T-helper 1 cell (primary cell): ENCODE measurements at places on chromosomes 13 and 19.

DNA sequence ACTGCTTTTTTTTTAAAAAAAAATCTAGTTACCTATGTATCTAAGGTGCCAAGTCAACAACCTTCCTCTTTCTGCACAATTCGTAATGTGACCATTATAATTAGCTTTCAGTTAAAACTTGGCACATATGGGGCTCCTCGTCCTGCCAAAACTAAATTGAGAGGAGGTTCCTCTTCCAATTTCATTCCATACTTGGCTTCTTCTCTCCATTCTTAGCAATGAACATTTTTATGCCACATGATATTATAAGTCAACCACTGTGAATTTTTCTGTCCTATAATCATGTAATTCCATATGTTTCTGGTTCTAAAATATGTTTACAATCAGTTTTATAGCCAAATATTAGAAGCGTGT is 177.0 kb downstream of the DCLK1 start:
- DNase-seq = no peak

DNA sequence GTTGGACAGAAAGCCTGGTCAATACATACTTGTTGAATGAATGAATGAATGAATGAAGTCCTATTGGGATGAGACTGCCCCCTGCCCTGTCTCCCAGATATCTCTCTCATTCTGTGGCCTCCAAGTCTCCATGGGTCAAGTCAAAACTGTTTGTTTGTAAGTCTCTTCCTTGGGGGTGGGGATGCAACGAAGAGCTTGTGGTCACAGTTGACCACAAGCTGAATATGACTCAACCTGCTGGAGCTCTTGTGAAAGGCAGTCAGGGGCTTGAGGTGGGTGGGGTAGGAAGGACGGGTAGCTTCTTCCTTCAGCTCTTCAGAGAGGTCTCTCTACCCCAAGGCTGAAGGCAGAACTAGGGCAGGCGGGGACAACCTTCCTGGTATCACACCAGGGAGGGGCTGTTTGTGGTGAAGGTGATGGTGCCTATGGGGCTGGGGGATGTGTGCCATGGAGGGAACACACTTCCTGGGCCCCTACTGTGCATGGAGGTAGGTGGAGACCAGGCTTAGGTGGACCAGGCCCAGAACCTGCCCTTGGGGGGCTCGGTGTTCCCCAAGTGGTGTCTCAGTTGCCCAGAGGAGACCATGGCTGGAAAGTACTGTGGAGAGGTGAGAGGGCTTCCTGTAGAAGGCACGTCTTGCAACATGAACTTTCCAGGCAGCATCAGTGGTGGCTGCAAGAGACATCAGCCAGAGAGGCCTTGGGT is 8.0 kb downstream of the MYO1F start:
- DNase-seq = peak; percentile 16

DNA sequence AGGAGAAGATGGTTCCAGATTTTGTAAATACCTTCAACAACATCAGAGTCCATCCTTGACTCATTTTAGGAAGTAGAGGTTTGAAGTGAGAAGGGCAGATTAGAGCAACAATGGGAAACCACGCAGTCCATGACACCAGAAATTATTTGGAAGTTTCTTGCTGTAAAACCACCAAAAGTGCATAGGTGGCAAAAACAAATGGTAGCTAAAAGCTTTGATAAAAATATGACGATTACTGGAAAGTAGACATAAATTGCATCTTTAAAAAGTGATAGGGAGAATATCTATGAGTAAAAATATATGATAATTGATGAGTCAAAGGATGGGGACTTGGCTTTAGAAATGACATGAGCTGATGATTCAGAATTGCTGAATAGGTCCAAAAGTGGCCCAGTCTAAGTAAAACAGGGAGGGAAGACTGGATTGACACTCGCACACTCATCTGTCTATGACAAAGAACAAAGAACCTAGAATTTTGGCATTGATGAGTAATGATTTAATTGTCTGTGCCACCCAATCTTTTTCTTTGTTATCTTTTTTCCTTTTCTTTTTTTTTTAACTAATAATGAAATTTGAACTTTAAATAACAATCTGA is 472.2 kb downstream of the MYO16 start:
- DNase-seq = no peak

DNA sequence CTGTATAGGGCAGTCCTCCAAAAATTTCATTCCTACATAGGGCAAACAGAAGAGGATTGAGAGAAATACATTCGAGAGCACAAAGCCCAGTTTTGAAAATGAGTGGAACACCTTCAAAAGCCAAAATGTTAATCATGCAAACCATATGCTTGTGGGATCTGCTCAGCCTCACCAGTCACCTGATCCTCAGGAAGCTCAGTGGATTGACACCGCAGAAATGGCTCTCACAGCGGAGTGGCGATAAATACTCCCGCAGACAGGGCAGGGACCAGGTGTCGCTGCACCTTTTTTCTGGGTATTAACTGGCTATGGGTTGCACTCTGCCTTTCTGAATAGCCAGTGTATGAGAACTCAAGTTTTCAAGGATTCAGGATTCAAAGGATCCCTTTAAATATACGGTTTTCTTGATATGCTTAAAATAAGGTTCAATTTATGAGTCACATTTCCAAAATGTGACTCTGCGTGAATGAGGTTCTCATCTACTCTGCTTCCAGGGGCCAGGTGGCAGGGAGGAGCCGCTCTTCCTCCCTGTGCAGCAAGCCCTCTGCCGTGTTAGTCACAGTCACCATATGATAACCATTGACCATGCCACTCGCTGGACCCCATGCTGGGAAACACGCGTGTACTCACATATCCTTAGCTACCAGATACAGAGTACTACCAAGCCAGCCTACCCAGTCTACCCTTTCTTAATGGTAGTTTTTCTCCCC is 18.3 kb upstream of the DHRS12 start:
- DNase-seq = no peak

- DNase-seq = no peak
Observed at GRCh38 chr19:36796714-36796992, 24.0 kb upstream of the ZNF850 start.

GRCh38 chr19:10295847-10296591 is 6.3 kb downstream of the ICAM5 start:
- DNase-seq = no peak

DNA sequence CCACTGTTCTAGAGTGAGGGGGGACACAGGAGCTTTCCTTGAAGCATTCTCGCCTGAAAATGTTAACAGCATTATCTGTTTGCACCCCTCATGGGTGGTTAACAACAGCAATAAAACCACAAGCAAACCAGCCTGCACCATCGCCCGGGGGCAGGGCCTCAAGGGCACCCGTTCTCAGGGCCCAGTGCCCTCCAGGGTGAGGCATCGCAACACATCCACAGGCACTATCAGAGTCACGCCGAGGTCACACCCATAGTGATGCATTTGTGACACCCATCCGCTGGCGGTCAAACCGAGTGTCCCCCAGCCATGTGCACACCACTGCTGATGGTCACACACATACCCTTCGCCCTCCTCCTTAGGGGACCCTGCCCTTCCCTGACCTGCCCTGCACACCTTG is 4.6 kb downstream of the FUT5 start:
- DNase-seq = no peak

- DNase-seq = no peak
Observed at GRCh38 chr13:99085139-99085807, 107.4 kb upstream of the DOCK9 start.

DNA sequence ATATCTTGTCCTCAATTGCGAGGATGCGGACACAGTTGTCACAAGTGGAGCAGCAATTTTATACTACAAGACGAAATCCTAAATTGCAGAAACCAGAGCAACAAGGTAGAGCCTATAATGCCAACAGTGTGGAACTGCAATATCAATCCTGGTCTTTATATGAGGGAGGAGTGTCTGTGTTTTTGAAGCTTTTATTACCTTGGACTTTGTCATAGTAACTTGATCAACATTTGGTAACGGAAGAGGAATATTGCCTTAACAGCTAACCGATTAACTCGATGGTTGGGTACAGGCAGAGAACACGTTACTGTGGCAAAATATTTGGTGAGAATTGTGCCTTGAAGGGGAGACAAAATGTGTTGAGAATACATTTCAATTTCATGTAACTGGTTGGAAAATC is 661.5 kb downstream of the FGF9 start:
- no peak for DNase-seq

DNA sequence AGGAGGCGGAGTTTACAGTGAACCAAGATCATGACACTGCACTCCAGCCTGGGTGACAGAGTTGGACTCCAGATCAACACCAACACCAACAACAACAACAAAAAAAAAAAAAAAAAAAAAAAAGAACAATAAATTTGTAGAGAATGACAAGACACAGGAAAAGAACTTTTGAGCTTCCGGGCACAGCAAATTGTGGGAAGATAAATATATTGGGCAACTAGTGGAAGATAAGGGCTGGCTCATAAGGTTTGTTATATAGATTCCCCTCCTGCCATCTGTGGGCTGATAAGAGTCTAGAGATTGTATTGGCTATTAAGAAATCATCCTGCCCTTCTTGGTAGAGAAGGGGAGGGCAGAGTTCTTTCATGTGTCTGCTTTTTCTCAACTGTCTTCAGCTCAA is 33.1 kb upstream of the CYP2S1 start:
- DNase-seq = no peak
